HFF-Myc (cell line): ENCODE measurements at places on chromosomes 3 and 15.
A peak's percentile ranks its signal among the peaks of the same experiment; 100 is the strongest.

DNA sequence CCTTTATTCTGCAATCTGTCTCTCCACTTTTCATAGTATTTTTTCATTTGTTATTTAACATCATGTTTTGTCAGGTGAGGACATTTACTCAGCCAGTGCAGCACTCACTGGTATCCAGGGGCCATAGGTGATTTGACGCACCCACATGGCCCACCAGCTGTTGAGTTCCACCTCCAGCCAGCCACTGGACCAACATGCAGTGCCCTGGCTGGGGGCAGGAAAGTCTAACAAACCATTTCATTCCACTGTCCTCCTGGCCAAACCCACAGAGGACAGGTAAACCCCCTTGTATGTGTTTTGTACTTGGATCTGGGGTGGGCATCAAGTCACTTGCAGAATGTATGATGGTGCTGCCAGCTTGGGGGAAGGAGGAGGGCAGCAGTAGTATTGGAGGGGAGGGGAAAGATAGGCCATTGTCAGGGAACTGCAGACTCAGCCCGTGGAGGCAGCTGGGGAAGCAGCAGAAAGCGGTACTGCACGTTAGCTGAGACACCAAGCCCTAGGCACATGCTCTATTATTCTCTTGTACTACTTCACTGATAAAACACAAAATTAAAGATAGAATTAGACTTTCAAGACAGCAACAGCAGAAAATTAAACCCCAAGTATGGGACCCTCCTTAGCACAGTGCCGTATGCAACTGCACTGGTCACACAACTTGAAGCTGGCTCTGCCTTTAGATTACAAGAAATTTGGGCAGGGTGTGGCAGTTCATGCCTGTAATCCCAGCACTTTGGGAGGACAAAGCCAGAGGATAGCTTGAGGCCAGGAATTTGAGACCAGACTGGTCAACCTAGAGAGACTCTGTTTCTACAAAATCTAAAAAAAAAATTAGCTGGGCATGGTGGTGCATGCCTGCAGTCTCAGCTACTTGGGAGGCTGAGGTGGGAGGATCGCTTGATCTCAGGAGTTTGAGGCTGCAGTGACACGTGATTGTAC lies 15.4 kb upstream of the RPL24 start:
- no peak for DNase-seq

DNA sequence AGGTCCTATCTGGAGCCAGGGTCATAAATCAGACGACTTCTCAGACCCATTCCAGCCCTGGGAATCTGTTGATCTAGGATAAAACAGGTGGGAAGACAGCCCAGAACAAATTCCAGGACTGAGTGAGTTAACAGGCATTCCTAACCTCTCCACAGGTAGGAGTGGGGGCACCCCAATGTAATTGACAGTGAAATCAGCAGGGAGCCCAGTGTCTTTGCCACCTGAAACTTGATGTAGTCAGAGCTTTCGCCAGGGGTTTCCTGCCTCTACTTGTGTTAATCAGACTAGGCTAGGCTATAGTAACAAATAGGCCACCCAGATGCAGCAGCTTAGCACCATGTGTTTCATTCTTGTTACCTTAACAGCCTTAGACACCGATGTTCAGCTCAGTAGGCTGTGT lies 2.7 kb upstream of the HEG1 start:
- DNase-seq: no peak

DNA sequence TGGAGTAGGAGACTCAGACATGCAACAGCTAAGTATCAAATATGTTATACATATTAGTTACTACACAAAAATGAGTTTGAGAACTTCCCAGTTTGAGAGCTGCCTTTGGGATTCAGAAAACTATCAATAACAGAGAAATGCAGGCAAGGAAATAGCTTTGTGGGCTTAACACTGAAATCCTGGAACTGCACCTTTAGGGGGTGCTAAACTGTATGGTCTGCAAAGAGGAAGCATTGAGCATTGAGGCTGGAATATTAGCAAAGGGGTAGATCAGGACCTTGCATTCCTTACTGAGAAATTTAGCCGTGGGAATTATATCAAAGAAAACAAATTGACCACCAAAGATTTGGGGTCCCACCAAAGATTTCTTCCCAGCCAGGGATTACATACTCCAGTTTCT lies 580.0 kb downstream of the ZNF385D start:
- DNase-seq: no peak

DNA sequence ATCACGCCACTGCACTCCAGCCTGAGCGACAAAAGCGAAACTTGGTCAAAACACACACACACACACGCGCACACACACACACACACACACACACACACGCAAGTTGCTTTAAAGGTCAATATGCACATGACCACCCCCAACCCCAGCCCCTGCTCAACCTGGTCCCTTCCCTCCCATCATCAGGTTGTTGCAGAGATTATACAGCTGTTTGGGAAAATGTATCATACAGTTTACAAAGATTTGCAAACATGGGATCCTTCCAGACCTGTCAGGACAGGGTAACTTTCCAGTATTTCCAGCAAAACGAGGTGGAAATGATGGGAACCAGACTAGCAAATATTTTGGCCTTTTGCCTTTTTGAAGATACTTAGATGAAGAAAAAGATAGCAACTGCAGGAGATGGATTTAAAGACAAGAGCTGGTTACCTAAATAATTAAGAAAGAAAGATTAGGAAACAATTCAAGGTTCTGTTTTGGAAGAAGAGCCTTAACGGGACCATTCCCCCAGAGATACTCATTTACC lies 80.2 kb downstream of the TNIK start:
- no peak for DNase-seq

DNA sequence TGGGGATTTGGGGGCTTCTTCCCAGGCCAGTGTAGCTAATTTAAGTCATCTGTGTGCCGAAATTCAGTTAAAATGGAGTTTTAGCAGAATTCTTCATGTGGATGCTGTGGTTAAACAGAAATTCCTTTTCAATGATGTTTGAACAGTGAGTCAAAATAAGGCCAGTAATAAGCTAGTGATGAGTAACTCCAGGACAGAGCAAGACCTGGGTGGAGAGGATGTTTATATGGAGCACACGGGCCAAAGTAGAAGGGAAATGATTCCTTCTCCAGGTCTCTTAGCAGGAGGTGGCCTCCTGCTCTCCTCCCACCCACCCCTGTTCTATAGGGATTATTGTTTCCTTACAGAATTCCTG lies 31.9 kb upstream of the UACA start:
- peak; percentile 97 for DNase-seq

GRCh38 chr3:155334914-155335723 lies 41.6 kb upstream of the STRIT1 start:
- DNase-seq: no peak

- DNase-seq: no peak
Measured at GRCh38 chr3:4681301-4681700, 188.2 kb downstream of the ITPR1 start.

GRCh38 chr15:47429376-47429775 lies 287.9 kb upstream of the SEMA6D start:
- DNase-seq: no peak

GRCh38 chr3:63656786-63657185 lies 4.3 kb downstream of the SNTN start:
- DNase-seq: no peak

DNA sequence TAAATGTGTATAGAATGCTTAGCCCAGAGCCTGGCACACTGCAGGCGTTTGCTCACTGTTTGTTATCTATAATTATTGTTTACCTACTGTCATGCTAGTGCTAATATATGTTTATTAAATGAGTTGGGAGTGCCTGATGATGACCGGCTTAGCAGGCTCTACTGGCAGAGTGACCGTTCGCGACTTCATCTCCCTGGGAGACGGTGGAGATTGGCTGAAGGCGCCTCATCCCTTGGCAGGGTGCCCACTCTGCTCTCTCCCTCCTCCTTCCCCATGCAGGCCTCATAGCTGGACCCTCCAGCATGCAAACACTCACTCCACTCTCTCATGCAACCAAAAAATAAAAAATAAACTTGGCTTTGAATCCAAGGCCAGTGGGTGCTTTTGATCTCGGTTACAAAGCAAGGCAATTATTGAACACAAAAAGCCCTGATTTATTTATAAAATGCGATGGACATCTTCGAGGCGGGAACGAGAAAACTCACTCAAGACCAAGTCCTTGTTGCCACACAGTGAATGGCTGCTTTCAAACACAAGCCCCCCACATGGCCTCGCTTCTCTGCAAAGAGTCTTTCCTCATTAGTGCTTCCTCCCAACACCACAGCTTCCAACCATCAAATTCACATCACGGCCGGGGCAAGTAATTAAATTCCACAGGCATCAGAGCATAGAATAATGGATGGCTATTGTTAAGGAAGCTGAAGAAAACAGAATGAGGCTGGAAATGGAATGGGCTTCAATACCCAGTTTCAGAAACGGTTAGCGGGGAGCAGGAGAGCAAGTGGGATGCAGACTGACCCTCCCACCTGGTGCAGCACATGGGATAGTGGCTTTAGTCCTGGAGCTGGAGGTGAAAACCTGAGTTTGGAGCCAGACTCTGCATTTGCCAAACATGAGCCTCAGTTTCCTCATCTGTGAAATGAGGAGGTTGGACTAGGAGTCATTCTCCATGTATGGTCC lies 135.7 kb upstream of the RAD18 start:
- no peak for DNase-seq

- DNase-seq: no peak
Measured at GRCh38 chr3:46824211-46824970, 38.9 kb downstream of the MYL3 start.

- no peak for DNase-seq
Measured at GRCh38 chr15:38589502-38589901, 24.9 kb upstream of the RASGRP1 start.

GRCh38 chr3:24166515-24166914 lies 221.4 kb downstream of the NR1D2 start:
- no peak for DNase-seq
